ENCODE measurements at places on chromosomes 2 and 18.

DNA sequence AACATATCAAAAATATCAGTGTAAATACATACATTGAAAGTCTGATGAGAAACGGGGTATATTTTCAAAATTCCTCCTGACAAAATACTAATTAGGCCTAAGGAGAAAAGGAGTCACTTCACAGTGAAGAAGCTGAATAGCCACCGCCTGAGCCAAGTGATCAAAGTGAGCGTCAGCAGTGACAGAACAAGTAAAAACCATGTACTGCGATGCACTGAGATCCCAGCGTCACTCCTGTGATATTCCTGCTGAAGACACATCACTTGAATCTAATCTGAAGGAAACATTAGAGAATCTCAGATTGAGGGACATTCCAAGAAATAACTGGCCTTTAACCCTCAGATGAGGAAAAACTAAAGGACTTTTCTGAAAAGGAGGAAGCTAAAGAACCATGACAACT is 285.3 kb downstream of the EN1 start:
- no peak for DNase-seq

- no peak for DNase-seq
These were observed 153.3 kb upstream of the RAB12 start for GRCh38 chr18:8455661-8456614.

GRCh38 chr18:9772847-9773677 is 65.0 kb downstream of the RAB31 start:
- DNase-seq: no peak

DNA sequence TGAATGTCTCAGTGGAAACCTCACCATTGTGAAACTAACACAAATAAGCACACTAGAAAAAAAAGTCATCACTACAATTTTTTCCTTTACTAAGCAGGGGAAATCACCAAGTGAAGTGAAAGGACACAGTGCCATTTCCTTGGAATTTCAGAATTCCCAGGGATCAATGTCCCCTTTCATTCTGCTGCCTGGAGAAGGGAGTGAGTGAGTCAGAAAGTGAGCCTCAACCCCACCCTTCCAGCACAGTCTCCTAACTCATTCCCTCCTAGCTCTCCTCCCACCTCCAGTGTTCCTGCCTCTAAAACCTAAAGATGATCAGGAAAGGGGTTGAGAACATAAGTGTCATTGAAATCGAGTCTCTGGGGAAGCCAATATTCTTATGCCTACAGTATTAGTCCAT is 608.5 kb downstream of the RNF144A start:
- DNase-seq: no peak

- no peak for DNase-seq
These were observed 152.0 kb downstream of the CAPN13 start for GRCh38 chr2:30655211-30655610.

DNA sequence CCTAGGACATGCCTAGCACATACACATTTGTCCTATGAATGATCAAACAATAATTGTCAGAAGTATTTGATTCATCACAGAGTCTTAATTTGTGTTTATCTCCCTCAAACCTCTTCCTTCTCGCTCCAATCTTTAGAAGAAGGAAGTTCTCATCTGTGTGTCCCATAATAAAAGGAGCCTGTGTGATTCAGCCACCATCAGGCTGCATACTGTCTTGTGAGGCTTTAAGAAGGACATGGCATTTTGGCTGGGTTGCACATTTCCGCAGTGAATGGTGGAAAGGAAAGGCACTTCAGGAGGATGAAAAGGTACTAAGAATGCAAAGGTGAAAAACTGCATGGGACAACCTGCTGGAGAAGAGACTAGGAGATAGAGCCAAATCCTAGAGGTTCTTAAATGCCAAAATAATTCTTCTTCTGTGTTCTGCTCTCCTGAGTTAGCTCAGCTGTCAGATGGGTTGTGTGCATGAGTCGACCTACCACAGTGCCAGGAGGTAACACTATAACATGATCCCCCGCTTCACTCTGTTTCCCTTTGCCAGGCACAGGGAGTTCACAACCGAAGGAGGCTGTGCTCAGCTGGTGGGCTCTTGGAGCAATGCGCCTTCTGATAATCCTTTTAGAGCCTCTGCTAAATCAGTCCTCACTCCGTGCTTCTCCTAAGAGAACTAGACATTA is 120.1 kb downstream of the IRS1 start:
- no peak for DNase-seq

GRCh38 chr2:58065248-58065647 is 18.6 kb downstream of the VRK2 start:
- DNase-seq: no peak

GRCh38 chr2:204452464-204453023 is 92.7 kb upstream of the PARD3B start:
- DNase-seq: no peak

DNA sequence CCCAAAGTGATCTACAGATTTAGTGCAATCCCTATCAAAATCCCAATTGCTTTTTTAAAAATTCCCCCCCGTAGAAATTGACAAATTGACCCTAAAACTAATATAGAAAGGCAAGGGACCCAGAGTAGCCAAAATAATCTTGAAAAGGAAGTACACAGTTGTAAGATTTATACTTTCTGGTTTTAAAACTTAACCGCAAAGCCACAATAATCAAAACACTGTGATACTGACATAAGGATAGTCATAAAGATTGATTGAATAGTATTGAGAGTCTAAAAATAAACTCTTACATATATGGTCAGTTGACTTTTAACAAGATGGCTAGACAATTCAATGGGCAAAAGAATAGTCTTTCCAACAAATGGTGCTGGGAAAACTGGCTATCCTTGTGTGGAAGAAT is 58.7 kb upstream of the GAREM2 start:
- DNase-seq: no peak

DNA sequence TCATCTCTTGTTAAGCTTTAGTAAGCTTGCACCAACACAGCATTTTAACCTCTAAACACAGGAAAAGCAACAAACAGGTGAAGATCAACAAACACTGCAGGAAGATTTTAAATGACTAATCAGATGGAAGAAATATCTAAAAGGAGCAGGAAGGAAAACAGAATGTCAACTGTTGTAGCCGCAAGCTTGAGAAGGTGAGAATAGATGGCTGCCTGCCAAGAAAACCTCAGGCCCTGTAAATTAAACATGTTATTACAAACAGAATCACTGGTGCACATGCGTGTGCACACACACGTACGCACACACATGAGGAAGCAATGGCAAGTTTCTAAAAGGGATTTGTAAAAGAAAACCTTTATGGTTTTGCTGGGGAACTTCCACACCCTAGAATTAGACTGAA is 257.8 kb upstream of the GALNT5 start:
- no peak for DNase-seq

- DNase-seq: no peak
These were observed 92.3 kb downstream of the KCNH7 start for GRCh38 chr2:162746310-162746709.

GRCh38 chr18:66916834-66917233 is 312.9 kb upstream of the CDH19 start:
- no peak for DNase-seq

GRCh38 chr2:18339326-18339725 is 221.1 kb downstream of the RDH14 start:
- DNase-seq: no peak

DNA sequence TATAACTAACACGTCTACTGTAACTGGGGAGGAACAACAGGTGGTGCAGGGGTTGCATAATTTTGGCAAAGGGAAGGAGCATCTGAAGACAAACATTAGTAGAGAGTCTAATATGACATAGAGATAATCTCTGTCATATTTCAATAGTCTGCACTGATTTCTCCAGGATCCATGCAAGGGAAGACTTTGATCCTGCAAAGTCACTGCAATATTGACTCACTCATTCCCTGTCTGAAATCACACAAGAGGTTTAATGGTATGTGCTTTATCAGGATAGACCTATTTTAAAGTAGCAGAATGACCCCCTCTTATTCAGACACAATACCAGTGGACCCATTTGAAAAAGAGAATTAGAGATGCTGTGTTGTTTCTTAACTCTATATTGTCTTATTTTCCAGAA is 98.7 kb upstream of the CAVIN2 start:
- no peak for DNase-seq

- no peak for DNase-seq
These were observed 62.1 kb downstream of the PLCL1 start for GRCh38 chr2:197866455-197866854.

DNA sequence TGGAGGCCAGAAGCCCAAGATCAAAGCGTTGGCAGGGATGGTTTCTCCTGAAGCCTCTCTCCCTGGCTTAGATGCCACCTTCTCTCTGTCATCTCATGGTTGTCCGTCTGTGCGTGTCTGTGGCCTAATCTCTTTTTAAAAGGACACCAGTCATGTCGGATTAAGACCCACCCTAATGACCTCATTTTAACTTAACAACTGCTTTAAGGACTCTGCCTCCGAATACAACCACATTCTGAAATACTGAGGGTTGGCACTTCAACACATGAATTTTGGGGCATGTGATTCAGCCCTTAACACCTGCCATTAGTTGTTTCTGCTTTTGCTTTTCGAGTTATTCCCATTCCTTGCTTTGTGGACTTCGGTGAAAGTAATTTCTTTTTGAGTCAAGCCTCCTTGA is 97.8 kb upstream of the SMIM21 start:
- DNase-seq: no peak

DNA sequence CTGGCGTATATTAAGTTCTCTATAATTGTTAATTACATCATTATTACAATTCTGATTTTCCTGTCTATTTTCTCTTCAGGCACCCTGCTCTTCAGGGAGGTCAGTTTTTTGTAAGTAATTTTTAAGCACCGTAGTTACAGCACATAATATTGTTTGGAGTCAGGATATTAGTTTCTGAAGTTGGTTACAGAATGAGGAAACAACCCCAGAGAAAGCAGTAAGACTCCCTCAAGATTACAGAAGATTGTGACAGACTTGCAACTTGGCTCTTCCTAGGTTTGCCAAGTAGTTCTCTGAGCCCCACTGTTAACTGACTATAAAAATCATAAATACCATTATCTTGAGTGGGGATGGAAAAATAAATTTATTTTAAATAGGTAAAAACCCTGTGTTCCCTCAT is 921 bp downstream of the RPE start:
- no peak for DNase-seq

DNA sequence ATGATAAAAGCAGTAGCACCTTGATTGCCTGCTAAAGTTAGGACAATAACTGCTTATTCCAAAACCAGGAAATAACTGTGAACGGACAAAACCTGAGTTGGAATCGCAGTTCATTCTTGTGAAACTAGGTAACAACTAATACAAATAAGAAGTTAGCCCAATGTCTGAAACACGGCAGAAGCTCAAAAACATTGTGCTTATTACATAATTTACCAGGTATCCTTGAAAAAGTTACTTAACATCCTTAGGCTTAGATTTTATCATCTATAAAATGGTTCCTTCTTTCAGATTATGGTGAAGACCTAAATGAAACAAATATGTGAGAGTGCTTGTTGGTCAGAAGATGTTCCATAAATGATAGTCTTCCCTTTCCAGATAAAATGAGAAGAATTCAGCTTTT is 32.4 kb downstream of the RTN4 start:
- no peak for DNase-seq

GRCh38 chr18:76806301-76806700 is 16.1 kb upstream of the ZNF236 start:
- no peak for DNase-seq

- DNase-seq: no peak
These were observed 106.8 kb upstream of the GALNT5 start for GRCh38 chr2:157150747-157151146.
